ENCODE measurements at places on chromosomes 13 and 19. TPM values are rescaled to one million over a fixed set of nuclear protein-coding genes. Genes with fewer than 3 reads are reported as not detected.

DNA sequence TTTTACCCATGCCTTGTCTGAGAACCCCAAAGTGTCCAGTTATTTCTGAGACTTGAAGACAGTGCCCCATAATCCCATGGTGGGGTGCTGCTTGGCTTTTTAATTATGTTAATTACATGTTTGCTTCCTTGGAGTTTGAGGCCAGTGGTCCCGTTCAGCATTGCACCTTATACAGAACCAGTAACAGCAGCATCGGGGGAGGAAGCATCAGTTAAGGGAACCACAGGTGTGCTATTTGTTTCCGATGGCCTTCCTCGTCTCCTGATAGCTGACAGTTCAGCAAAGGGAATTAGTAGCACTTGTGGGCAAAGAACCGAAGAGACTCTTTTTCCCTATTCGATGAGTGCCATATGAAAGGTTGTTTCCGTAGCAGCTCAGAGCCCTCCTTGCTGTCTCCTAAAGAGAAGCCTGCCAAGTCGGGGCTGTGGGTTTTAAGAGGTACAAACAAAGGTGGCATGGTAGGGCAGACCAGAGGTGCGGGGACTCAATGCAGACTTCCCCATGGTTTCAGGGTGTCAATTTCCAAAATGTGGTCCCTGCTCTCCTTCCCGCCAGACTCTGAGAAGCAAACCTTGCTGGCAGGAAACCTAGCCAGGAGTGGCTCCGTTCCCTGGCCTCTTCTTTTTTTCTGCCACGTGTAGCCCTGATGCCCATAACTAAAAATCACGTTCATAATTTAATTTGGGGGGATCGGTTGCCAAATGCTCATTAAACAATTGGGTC lies 225.2 kb upstream of the TSHZ3 start:
- DNase-seq: no peak

The ADAMTSL5 gene
- 1.3 TPM for total RNA-seq

The EPS8L1 gene
- 543 TPM for total RNA-seq

GRCh38 chr19:8592231-8593009 lies 15.2 kb upstream of the MYO1F start:
- DNase-seq: no peak

GRCh38 chr13:24842549-24843274 lies 78.7 kb downstream of the RNF17 start:
- no peak for DNase-seq

Data from HT-29 (cell line).